HuH-7 (cell line): ENCODE measurements at places on chromosomes 7 and 10.

- no peak for DNase-seq
These were observed 49.8 kb downstream of the LMBR1 start for GRCh38 chr7:156843157-156843556.

- DNase-seq = no peak
These were observed 105.3 kb upstream of the LRGUK start for GRCh38 chr7:134021836-134022235.

GRCh38 chr7:46145412-46145811, 224.3 kb upstream of the IGFBP3 start:
- no peak for DNase-seq

GRCh38 chr10:14435976-14436632, 105.4 kb upstream of the FRMD4A start:
- DNase-seq = no peak

GRCh38 chr7:32037650-32038198, 32.5 kb downstream of the PDE1C start:
- DNase-seq = no peak

GRCh38 chr7:518630-519483, 789 bp downstream of the PDGFA start:
- DNase-seq = peak; percentile 92

- DNase-seq = no peak
These were observed 96.5 kb upstream of the PODXL start for GRCh38 chr7:131652934-131653333.

DNA sequence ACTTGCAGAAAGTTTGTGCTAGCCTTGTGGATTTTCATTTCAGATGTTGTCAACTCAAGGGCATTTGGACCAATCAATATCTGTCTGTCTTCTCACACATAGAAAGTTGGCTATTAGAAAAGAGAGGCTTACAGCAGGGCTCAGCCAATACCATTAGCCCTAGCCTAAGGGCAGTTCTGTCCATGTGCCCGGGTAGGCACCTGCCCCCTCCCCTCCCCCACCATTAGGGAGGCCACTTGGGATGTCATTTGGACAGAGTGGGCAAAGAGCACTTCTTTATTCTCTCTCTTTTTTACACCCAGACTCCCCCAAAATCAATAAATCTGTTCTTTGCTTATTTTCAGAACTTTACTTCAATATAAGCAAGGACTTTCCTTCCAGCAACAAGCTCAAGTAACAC, 188.5 kb upstream of the MKI67 start:
- no peak for DNase-seq

GRCh38 chr10:25988583-25988982, 54.6 kb downstream of the MYO3A start:
- no peak for DNase-seq

GRCh38 chr10:124129471-124129870, 36.1 kb upstream of the CHST15 start:
- DNase-seq = no peak

DNA sequence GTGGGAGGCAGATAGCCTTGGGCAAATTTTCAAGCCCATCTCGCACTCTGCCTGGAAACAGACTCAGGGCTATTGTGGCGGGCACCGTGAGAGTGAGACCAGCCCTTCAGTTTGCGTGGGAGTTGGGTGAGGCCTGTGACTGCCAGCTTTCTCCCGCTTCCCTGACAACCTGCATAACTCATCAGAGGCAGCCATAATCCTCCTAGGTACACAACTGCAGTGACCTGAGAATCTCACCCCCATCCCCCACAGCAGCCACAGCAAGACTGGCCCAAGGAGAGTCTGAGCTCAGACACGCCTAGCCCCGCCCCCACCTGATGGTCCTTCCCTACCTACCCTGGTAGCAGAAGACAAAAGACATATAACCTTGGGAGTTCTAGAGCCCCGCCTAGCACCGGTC, 275.4 kb downstream of the GRID1 start:
- DNase-seq = no peak

- DNase-seq = peak; percentile 23
These were observed 285.1 kb downstream of the ZEB1 start for GRCh38 chr10:31604096-31604495.

DNA sequence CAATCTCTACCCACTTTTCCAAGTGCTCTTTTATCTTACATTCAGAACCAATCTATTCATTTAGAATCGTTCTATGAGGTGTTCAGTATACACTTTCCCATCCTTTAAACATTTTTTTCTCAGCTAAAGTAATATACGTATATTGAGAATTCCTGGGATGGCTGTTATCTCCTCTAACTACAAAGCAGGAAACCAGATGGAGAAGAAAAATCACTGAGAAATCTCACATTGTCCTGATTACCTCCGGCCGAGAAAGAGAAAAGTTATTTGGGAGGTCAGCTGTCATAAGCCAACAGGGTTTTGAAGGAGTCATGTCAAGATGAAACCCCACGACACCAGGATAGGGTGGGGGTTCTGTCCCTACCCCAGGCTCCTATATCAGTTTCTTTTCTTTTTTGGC, 99.2 kb upstream of the KDM7A start:
- DNase-seq = no peak

- DNase-seq = no peak
These were observed 282.8 kb downstream of the SNX10 start for GRCh38 chr7:26574476-26574875.

- no peak for DNase-seq
These were observed 3.4 kb downstream of the KLF6 start for GRCh38 chr10:3781468-3782145.

GRCh38 chr10:21694631-21695030, 160.6 kb downstream of the MLLT10 start:
- DNase-seq = no peak

DNA sequence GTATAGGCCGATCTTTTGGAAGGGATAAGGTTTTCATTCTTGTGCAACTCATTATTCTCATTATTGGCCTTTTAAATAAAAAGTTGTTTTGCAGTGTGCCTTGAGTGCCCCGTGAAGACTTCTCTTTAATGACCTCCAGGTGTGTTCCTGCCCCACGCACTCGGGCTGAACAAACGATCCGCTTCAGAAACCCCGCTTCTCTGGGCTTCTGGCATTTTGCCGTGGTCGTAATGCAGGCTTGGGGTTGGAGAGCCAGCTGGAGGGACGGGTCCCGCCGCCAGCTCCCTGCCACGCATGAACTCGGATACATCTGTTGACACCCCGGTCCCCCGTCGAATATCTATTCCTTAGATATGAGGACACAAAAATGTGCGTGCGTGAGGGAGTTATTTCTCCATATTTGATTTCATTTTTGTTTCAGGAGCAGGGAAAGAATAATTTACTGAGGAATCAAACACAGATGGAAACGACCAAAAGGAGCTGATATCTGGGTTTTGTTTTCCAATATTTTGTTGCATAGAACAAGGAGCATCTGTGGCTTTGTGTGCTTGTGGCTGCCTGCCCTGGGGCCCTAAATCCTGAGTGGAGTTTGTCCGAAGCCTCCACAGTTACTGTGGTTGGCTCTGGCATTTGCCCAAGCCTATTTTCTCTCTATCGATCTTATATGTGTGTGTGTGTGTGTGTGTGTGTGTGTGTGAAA, 17.0 kb upstream of the TTYH3 start:
- DNase-seq = no peak

- no peak for DNase-seq
These were observed 31.9 kb downstream of the RBM20 start for GRCh38 chr10:110676016-110676415.

DNA sequence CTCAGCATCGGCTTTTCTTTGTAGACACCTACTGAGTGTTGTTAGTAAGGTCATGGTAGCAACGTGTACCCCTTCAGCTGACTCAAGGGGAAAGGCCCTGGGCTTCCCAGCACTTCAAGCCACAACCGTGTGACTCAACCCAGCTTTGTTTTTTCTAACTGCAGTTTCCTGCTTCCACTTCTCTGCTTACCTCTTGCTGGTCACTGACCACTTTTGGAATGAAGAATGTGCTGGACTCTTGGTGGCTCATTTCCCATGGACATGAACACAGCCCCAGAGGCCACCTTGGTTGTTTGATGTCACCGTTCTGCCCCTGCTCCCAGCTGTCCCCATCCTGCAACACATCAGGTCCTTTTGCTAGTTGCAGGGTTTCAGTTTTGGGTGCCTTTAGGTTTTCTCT, 69.5 kb upstream of the ZNF438 start:
- DNase-seq = no peak

DNA sequence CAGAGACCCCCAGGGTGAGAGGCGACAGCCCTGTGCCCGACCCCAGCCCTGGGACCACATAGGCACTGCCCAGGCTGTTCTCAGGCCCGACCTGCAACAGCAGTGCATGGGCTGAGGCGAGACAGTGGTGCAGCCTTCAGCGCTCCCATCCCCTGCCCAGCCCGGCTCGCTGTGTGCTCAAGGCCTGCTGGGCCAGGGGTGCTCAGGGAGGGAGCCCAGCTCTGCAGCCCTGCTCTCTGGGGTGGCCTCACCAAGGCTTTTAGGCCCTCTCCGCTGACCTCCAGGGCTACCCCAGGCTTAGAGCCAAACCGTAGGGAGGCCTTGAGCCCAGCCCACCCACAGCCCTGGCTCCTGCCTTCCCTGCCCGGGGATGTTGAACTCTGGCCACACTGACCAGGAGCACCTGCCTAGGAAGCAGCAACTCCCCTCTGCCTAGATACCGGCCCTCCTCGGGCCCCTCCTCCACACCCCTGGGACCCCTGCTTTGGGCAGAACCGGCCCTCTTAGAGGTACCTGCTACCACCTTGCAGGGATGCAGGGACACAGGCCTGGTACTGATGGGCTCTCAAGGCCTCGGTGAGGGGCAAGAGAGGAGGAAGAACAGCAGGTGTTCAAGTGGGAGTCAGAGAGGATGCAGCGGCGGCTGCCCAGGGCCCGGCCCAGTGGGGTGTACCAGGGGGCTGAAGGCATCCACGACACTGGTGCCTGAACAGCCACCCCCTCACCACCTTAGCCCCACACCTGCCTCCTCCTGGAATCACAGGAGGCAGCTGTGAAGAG, 231.5 kb downstream of the ELFN1 start:
- no peak for DNase-seq

DNA sequence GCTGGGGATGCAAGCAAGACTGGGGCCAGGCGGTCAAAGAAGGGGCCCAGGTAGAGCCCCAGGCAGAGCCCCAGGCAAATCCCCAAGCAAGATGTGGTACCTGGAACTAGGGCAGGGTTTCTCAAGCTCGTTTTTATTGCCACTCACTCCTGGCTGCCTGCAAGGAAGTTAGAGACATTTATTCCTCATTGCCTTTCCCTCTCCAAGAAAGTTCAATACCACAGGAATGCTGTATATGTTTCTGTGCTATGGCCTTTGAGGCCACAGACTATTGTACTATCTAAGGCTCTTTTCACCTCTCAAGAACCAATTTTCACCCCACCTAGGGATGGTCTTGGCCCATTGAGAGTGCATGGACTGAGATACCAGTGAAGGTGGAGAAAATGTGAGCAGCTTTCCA, 71.3 kb downstream of the TACC2 start:
- no peak for DNase-seq

- DNase-seq = peak; percentile 85
These were observed 17.4 kb downstream of the PSPH start for GRCh38 chr7:56033671-56034432.

DNA sequence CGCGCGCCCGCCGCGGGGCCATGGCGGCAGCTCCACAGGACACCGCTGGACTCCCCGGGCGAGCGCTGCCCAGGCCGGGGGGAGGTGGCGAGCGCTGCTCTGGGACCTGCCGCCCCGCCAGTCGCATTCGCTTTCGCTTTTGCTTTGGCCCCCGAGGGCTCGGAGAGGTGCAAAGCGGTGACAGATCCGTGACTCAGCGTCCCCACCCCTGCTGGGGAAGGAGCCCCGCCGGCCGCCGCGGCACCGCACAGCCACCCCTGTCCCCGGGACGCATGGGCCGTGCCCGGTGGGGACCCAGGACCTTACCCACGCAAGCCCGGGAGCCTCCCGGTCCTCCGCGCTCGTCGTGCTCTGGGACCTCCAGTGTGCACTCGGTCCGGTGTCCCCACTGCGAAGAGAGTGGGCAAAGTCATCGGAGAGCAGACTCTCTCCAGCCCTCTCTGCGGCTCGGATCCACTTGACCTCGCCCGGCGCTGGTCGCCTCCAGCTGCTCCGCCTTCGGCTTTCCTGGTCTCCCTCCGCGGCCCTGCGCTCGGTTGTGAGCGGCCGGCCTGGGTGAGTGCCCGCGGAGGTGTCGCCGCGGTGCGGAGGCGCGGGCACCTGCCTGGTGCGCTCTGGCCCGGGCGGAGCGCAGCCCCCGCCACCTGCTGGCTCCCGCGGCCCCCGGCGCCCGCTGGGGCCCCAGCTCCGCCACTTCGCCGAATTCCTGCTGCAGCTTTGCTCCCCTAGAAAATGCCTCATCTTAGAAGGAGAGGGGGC, at the start of gene IL15RA:
Gene IL15RA, minus strand, starts transcription at position 73 of the 759 bp plus-strand sequence. Its CDS starts 51 bp downstream, at position 22.
- DNase-seq = peak; percentile 82

DNA sequence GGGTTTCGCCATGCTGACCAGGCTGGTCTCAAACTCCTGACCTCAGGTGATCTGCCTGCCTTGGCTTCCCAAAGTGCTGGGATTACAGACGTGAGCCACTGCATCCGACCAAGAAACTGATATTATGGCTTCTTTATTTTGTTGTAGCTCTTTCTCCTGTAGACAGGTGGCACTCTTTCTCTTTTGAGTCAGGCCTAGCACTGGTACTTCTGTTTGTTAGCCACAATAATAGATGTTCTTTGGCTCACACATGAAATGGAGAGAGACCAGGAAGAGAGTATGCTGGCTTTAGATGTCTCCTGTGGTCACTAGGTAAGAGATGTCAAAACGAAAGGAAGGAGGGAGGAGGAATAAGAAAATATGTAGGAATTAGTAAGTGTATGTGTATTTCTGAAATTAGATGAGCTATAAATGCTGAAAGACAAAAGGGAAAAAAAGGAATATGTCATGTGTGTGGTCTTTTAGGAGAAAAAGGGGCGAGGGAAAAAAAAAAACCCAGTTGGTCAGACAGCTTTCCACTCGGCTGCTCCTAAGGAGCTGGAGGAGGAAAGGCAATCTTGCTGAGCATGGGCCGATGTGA, 78.7 kb downstream of the CLEC2L start:
- peak; percentile 70 for DNase-seq

DNA sequence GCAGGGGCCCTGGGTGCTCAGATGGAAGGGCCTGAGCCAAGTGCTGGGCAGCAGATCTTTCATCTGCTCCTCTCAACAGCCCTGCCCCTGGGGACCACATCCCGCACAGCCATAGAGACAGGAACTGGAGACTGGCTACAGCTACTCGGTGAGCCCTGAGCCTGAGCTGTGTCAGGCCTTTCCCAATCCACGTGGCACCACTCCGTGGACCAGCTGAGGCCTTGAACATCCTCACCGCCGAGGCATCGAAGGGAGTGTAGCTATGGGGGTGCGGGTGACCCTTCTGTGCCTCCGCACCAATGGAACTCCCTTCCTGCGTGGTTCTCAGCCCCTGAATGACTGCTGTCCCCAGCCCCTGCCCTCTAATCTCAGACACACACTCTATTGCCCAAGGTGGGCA, 362.7 kb upstream of the SHH start:
- no peak for DNase-seq

- no peak for DNase-seq
These were observed 78.3 kb upstream of the AOAH start for GRCh38 chr7:36802459-36803135.

GRCh38 chr7:66682350-66683093, 53.8 kb downstream of the KCTD7 start:
- DNase-seq = peak; percentile 48

GRCh38 chr7:4745971-4746919, 29.2 kb upstream of the AP5Z1 start:
- no peak for DNase-seq

GRCh38 chr10:103983367-103983911, 16.5 kb downstream of the SLK start:
- no peak for DNase-seq

GRCh38 chr10:21181451-21181850, 284.3 kb upstream of the NEBL start:
- no peak for DNase-seq

GRCh38 chr10:87740254-87740655, 77.8 kb downstream of the ATAD1 start:
- DNase-seq = no peak
